ENCODE measurements at places on chromosomes 1 and 21.
A peak's percentile ranks its signal among the peaks of the same experiment; 100 is the strongest.

- DNase-seq = peak; percentile 31
Measured at GRCh38 chr1:36366091-36366661, 19.5 kb downstream of the STK40 start.

DNA sequence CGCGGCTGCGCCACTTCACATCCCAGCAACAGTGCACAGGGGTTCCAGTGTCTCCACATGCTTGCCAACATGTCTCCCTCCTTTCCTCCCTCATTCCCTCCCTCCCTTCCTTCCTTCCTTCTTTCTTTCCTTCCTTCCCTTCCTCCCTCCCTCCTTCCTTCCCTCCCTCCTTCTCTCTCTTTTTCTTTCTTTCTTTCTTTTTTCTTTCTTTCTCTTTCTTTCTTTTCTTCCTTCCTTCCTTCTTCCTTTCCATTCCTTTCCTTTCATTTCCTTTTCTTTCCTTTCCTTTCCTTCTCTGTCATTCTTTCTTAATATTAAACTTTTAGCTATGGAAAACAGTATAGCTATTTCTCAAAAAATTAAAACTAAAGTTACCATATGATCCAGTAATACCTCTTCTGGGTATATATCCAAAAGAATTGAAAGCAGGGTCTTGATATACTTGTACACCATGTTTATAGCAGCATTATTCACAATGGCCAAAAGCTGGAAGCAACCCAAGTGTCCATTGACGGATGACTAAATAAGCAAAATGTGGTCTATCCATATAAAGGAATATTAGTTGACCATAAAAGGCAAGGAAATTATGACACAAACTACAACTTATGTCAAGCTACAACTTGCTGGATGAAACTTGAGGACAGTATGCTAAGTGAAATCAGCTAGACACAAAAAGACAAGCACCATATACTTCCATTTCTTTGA is 55.0 kb upstream of the TLR5 start:
- DNase-seq = no peak

DNA sequence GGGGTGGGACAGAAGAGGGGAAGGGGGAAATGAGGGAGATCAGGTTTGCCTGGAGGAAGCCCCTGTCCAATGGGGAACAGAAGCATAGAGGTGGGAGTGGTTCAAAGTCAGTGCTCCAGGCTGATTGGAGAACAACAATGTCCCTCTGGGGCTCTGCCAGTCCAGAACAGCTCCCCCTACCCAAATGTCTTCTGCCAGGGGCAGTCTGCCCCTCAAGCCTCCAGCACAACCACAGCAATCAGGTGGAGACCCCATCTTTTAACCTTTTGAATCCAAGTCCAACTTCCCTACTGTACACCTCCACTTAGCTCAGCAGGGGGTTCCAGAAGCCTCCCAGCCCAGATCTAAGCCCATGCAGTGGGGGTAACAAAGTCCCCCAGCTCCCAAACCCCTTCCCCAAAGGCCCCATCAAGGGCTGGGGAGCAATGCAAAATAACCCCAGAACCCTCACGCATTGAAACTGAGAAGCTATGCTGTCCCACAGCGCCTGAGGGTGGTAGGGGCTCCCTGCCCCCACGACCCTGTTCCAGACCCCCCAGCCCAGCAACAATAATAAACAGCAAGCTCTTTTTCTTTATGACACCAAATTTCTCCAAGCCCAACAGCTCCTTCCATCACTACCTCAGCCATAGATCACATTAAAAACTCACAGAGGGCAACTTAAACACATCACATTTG is 3.3 kb downstream of the AHDC1 start:
- DNase-seq = no peak

- no peak for DNase-seq
Measured at GRCh38 chr1:59408608-59409240, 111.8 kb downstream of the FGGY start.

DNA sequence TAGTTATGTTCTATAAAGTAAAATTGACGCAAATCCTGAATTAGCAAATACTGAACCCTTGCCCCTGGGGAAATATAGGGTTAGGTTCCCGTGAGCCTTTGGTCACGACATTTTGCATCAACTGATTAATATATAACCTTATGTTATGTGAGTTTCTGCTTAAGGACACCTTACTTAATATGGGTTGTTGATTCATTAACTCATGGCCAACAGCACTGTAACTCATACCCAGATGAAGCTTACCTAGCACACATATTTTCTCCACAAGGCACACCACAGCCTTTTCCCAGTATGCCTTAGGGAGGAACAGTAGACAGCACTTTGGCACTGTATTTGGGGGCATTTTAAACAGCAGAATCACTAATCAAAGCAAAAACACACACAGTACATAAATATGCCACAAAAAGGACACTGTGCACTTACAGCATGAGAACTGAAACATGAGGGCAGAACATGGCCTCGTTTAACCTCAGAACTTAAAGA is 15.1 kb downstream of the INAVA start:
- no peak for DNase-seq

DNA sequence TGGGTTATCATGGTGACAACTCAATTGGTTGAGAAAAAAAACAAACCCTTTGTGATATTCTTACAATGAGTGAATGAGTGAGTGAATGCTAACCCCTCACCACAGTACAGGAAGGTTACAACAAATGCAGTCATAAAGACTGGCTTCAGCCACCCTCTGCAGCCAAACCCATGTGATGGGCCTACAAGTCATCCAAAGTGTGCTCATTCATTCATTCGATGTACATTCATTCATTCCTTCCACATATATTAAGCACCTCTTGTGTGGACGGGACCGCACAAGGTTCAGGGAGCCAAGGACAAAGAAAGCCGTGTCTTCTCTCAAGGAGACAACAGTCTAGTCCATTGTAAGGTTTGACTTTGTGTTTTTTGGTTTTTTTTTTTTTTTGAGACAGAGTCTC is 49.4 kb downstream of the WDR4 start:
- DNase-seq = no peak

GRCh38 chr1:152972196-152972886 is 1.9 kb downstream of the SPRR4 start:
- DNase-seq = no peak

DNA sequence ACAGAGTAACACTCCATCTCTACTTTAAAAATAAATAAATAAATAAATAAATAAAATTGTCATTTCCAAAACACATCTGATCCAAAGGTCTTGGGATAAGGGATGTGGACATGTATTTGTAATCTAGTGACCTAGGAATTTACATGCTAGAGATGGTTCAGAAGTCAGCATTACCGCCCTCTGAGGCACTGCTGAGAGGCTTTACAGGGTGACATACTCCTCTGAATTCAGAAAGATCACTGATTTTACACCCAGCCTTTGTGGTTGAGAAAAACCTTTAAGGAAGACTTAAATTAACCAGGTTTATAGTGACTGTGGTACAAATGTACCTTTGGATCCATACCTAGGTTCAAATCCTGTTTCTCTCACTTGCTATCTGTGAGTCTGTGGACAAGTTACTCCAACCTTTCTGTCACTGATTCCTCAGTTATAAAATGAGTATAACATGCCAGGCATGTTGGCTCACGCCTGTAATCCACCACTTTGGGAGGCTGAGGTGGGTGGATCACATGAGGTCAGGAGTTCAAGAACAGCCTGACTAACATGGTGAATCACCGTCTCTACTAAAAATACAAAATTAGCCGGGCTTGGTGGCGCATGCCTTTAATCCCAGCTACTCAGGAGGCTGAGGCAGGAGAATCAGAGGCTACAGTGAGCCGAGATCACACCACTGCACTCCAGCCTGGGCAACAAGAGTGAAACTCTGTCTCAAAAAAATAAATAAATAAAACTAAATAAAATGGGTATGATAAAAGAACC is 20.1 kb downstream of the OSBPL9 start:
- DNase-seq = no peak

DNA sequence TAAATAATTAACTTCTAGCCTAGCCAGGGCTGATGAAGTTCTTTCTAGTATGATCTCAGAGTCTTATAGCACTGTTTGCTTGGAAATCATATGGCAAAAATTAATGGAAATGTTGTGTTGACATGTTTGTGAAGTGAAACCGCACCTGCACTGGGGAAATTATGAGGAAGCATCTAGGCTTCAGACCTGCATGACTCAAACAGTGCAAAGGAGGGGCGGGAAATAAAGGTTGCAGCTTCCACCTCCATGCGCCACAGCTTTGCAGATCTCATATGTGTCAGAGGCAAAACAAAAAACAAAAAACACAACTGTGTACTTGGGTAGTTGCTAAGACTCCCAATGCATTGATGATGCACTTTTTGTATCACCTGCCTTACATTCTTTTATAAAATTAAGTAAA is 1080.6 kb downstream of the PLA2G4A start:
- DNase-seq = no peak

GRCh38 chr1:170240409-170240808 is 94.7 kb downstream of the NTMT2 start:
- DNase-seq = no peak

- peak; percentile 67 for DNase-seq
Measured at GRCh38 chr1:184805667-184806295, 51.1 kb upstream of the EDEM3 start.

GRCh38 chr21:39097335-39097861 is 85.9 kb downstream of the PSMG1 start:
- no peak for DNase-seq

- no peak for DNase-seq
Measured at GRCh38 chr1:89279011-89279466, 6.4 kb upstream of the GBP5 start.

GRCh38 chr1:5849550-5849949 is 142.7 kb downstream of the NPHP4 start:
- DNase-seq = no peak

- no peak for DNase-seq
Measured at GRCh38 chr1:35220976-35221375, 28.0 kb upstream of the SFPQ start.

All from stimulated activated CD8-positive, alpha-beta memory T cell treated with anti-CD3 and anti-CD28 coated beads, Interleukin-7, amount 100 ng/mL, for 4 hours (primary cell).